Activated naive CD8-positive, alpha-beta T cell treated with anti-CD3 and anti-CD28 coated beads, Interleukin-2, amount 50 U/mL, for 16 hours (primary cell): ENCODE measurements at places on chromosomes 1 and 21.

GRCh38 chr1:172002725-172003345 is 161.5 kb downstream of the DNM3 start:
- DNase-seq: no peak

DNA sequence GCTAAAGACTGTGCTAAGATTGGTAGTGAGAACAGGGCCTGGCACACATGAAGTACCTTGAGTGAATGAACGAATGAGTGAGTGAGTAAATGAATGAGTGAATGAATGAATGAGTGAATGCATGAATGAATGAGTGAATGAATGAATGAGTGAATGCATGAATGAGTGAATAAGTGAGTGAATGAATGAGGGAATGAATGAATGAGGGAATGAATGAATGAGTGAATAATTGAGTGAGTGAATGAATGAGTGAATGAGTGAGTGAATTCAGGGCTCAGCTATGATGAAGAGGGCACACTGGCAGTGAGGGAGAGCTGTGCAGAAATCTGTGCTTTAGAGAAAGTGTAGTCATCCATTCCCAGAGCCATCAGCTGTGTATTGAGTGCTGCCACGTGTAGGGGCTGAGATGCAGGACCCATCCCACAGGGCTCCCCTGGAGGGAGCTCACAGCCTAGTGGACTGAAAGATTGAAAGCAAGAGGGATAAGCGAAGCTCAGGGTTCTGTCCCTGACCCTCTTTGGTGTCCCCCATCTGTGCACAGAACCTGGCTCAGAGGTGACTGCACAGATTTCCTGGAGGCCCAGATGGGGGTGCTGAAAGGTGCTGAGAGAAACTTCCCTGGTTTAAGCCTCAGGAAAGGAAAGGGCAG is 217.9 kb upstream of the VAMP3 start:
- DNase-seq: no peak

DNA sequence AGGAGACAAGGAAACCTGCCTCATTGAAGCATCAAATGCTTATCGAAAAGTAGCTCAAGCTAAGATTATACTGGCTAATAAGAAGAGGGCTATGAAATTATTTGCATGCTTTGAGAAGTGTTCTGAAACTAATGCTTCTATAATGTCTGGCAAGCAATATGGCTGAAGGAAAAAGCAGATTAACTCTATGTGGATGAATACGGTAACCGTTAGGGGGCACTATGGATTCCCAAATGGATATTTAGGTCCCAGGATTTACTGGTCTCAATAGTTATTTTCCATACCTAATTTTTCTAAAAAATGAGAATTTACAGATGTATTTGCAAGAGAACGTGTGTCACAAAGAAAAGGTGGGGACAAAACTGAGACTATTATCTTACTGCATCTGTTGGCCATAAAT is 34.6 kb upstream of the RRP15 start:
- DNase-seq: no peak

GRCh38 chr1:155729031-155729898 is 40.4 kb downstream of the DAP3 start:
- DNase-seq: no peak

DNA sequence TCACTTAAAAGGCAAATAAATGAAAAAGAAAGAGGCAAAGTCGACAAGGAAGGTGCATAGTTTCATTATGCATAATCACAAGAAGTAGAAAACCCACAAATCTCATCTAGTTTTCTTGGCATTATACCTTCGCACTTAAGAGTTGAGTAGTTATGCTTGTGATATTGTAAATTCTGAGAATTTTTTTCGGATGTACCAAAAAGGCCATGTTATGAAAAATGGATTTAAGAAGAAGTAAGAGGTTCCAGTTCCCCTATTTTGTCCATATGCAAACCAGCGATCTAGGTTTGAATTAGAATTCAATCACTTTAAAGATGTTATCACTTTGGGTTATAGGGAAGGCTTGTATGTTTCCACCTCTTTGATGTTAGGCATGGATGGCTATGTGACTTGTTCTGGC is 7.9 kb upstream of the ERICH3 start:
- no peak for DNase-seq

DNA sequence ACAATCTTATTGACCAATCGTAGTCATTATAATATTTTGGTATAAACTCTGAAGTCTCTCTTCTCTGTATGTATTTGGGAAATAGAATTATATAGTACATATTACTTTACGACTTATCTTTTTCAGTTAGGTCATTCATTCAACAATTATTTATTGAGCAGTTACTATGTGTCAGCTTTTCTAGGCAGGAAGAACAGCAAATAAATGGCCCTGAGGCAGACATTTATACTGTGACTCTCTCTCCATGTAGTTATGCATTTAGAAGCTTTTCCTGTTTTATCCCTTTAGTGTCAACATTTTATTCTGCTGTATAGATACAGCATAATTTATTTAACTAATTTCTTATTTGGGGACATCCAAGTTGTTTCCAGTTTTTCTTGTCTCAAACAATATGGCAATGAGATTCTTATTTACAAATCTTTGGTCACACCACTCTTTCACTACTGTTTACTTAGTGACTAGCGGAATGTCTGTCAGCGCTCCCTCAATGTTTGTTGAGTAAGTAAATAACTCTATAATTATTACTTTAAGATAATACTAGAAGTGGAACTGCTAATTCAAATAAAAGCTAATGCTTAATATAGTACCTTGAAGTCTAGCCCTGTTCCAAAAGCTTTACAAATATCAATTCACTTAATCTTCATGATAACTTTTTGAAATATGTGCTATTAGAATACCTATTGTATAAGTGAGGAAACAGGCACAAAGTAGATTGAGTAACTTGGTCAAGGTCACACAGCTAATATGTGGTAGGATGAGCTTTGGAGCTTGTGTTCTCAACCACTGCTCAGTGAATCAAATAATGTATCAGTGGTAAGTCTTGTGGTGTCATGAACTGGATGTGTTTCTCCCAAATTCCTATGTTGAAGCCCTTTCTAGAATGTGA is 465.6 kb downstream of the SIPA1L2 start:
- DNase-seq: no peak

- DNase-seq: no peak
These were observed 16.7 kb upstream of the WASF2 start for GRCh38 chr1:27506703-27507102.

- no peak for DNase-seq
These were observed 1.7 kb upstream of the IL6R start for GRCh38 chr1:154403261-154403943.

DNA sequence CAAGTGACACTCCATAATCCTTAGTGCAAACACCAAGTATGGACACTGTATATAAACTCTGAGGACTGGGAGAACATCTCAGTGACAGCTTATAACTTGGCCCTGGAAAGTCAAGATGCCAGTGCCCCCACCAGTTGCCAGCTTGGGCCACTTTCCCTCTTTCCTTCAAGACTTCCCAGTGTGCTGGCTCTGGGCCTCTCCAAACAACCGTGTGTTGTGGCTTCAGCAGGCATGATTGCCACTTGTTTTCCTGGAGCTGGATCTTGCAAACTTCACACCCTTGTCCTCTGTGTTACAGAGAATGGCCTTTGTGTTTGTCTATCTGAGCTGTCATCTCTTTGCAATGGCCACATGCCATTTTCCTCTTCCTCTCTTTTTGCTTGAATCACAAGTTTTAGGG is 37.0 kb downstream of the CCDC185 start:
- DNase-seq: no peak

DNA sequence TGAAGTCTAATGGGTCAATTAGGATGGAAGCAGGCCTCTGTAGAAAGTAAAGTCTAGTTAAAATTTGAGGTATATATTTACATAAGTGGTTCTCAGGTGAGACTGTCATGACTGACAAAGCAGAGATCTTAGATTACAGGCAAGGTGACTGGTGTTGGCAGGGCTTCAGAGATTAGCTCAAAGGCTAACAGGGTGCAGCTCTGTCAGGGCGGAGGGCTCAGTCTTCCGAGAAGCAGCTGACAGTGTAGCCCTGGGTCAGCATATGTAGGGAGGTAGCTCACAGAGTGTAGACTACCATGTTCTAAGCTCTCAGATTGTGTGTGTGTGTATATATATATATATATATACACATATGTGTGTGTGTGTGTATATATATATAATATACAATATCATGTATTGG is 54.7 kb downstream of the RBM11 start:
- DNase-seq: no peak

GRCh38 chr1:231799363-231799986 is 172.9 kb downstream of the DISC1 start:
- DNase-seq: no peak

- no peak for DNase-seq
These were observed 44.5 kb downstream of the CBS start for GRCh38 chr21:43031121-43031619.

DNA sequence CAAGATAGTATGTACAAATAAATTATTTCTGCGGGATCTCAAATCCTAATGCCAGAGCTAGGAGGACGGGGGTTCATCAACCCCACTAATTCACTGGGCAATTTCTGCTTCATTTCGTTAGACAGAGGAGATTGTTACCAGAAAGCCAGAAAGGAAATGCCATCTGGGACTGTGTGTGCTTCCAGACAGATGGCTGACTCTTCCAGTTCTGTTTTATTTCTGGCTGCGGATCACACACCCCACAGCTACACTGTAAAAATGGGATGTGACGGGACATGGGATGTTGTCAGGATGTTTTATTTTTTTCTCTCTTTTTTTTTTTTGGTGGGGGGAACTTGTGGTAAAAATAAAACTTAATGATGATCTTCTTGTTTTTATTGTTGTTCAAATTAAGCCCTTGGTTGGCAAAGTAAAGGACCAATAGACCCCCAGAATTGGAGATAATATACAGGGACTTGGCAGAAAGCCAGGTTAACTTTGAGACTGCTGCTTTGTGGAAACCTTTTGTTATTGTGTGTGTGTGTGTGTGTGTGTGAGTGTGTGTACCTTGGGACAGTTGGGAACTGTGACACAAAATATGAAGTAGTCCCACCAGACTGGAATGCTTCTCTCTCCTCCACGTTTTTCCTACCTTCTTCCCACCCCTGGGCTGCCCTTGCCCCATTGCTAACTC is 114.5 kb downstream of the NUF2 start:
- DNase-seq: no peak

DNA sequence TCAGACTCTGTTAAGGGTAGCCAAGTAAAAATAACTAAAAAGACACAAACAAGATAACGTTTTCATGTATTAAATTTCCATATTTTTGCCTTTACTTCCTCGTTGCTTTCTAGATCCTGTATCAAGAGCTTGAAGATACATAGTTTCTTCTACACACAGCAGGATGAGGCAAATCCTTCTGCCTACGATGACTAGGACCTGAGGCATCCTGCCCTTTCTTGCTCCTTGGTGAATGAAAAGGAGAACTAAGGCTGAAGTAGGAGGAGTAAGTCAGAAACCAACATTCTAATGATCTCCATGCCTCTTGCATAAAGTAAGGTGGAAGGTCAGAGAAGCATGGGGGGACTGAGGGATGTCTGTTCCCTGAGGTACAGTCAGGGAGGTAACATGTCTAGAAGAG is 102.6 kb downstream of the GPATCH2 start:
- DNase-seq: no peak

DNA sequence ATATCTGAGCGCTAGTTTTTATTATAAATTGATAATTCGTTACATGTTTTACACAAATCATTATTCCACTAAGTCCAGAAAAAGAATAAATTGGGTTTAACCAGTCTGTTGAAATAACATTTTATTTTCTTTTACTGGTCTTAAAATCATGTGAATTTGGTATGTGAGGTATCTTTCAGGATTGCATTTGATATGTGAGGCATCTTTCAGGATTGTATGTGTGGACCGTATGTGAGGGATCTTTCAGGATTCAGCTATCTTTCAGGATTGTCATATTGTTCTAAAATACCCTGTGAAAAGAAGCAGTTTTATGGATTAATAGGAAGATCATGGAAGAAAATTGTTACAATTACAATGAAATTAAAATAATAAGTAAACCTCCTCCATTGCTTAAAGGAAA is 42.9 kb downstream of the USP25 start:
- no peak for DNase-seq

- no peak for DNase-seq
These were observed 792.8 kb downstream of the USP25 start for GRCh38 chr21:16522548-16522947.

GRCh38 chr1:35539073-35539823 is 18.0 kb downstream of the KIAA0319L start:
- DNase-seq: no peak

DNA sequence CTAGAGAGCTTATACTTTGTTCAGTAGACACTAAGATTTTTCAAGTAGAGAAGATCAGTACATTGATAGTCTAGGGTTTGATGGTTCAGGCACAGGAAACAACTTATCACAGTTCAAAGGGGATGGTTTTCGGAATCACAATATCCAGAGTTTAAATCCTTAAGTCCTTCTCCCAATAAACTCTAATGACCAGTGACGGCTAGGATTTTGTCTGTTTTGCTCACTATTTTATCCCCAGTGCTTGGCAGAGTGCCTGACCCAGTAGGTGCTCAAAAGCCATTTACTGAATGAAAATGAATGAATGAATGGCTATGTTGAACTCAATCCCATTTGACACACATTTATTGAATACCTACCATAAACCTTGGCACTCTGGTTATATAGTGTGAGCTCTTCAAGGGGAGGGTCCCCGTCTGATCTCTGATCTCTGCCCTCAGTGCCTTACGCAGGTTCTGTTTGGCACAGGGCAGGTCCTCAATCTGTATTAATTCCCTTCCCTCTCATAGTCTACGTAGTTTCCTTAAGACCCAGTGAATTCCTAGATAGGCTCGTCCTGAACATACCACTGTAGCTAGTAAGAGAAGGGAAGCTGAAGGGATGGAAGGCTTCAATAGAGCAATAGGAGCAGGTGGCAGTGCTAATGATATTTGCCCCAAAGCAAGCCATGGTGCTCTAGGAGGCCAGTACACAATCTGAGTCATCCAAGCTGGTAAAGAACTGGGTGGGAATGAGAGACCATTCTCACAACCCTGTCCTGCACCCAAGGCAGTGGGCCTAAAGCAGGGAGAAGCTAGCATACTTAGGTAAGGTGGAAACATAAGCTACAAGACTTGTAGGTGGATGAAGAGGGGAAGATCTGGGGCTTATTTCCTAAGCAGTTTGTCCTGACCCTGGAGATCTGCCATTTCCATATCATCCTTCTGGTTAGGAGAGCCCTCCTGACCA is 53.4 kb downstream of the DMAP1 start:
- DNase-seq: no peak

DNA sequence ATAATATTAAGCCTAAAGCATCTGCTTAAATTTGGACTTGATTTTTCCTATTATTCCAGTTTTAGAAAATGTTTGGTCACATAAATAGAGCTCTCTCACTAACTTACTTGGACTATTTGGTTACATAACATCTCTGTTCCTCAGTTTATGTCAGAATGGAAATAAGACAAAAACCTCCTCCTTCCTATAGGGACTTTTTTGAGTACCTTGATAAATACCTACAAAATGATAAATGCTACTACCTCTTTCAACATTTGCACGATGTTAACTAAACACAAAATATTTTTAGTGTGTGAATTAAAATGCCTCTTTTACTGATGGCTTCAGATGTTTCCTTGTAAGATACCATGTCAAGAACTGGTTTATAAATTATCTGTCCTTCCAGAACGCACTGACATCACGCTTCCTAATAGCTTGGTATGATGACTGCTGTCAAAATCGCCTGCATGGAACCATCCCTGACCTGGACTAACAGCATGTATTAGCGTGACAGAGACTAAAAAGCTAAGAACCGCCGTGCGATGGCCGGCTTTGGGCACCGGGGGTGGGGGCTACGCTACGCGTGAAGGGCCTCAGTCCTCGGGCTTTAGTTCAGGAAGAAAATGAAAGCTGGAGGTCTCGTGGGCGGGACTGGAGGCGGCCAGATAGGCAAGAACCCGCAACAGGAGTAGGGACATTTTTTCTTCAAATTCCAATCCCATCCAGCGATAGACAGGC is 133.2 kb upstream of the BARHL2 start:
- DNase-seq: no peak

- DNase-seq: no peak
These were observed 29.0 kb downstream of the PPFIA4 start for GRCh38 chr1:203055161-203055799.
